ENCODE measurements at places on chromosomes 5 and 9.

GRCh38 chr9:38263532-38263931 is 129.0 kb upstream of the ALDH1B1 start:
- no peak overlapping the region for H3K4me3 ChIP-seq
- H3K27ac ChIP-seq = no peak overlapping the region
- H3K4me1 ChIP-seq = no peaks in the 10 kb centered on the region
- H3K27me3 ChIP-seq = peaks cover 36% of the 10 kb centered on the region
- peak; percentile 21 for DNase-seq
- no peaks in the 10 kb centered on the region for H3K36me3 ChIP-seq

DNA sequence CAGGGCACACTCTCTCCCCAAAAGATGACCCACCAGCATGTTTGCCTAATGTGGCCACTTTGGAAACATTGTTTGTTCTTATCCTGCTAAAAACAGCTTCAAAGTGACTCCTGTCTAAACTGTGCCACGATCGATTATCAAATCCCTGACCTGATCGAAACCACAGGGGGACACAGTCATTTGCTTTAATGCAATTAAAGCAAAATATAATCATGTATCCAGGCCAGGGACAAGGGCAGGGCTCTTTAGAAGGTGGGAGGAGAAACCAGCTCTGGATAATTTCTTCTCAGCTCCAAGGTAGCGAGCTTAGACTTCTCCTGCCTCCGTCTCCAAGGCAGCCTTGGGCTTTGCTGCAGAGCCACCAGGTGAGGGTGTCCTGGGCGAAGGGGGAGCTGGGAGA is 95.0 kb upstream of the HAND1 start:
- no peaks in the 10 kb centered on the region for H3K4me1 ChIP-seq
- H3K4me3 ChIP-seq = no peak overlapping the region
- H3K36me3 ChIP-seq = no peaks in the 10 kb centered on the region
- DNase-seq = no peak

DNA sequence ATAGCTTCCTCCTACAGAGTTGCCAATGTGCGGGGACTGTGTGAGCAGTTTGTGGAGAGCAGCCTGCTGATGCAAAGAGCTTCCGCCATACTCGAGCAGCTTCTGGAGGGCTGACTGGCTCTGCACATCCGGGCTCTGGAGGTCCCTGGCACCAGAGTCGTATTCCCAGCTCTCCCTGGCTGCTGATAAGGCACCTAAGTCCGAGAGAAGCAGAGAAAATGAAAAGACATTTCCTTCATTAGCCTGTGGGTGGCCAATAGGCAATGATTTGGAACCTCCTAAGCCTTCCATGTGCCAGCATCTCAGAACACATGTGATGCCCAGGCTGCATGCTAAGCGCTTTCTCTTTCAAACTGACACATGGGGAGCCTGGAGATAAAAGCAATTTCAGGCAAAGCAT is 94.3 kb downstream of the TSSK1B start:
- no peak overlapping the region for H3K27ac ChIP-seq
- peaks cover 13% of the 10 kb centered on the region for H3K4me1 ChIP-seq
- no peak overlapping the region for H3K4me3 ChIP-seq
- no peaks in the 10 kb centered on the region for H3K36me3 ChIP-seq

GRCh38 chr5:142197098-142197497 is 88.5 kb downstream of the NDFIP1 start:
- H3K27me3 ChIP-seq = no peaks in the 10 kb centered on the region
- peaks cover 30% of the 10 kb centered on the region for H3K4me1 ChIP-seq
- H3K36me3 ChIP-seq = 0 out of 2 replicates have a peak, but pooled peaks cover 4% of the 10 kb centered on the region
- no peak overlapping the region for H3K27ac ChIP-seq
- DNase-seq = no peak
- H3K4me3 ChIP-seq = no peak overlapping the region

GRCh38 chr9:89920131-89920530 is 315.3 kb downstream of the GADD45G start:
- H3K36me3 ChIP-seq = no peaks in the 10 kb centered on the region
- H3K27me3 ChIP-seq = no peaks in the 10 kb centered on the region
- no peak for DNase-seq
- no peak overlapping the region for H3K27ac ChIP-seq

Data from HFFc6 (cell line).